T-helper 17 cell (primary cell): ENCODE measurements at places on chromosomes 3 and 15. TPM values are rescaled to one million over a fixed set of nuclear protein-coding genes. Genes with fewer than 3 reads are reported as not detected.

GRCh38 chr3:45064512-45065372, 38.6 kb downstream of the CLEC3B start:
- peaks cover 17% of the 10 kb centered on the region for H3K4me1 ChIP-seq
- peak overlapping the region; percentile 83 for H3K4me3 ChIP-seq
- H3K27ac ChIP-seq: no peak overlapping the region
- H3K27me3 ChIP-seq: peaks cover 12% of the 10 kb centered on the region

- H3K4me1 ChIP-seq: peaks cover 2% of the 10 kb centered on the region
- no peaks in the 10 kb centered on the region for H3K36me3 ChIP-seq
- no peak overlapping the region for H3K4me3 ChIP-seq
- DNase-seq: no peak
Measured at GRCh38 chr3:134824791-134825190, 29.7 kb downstream of the EPHB1 start.

DNA sequence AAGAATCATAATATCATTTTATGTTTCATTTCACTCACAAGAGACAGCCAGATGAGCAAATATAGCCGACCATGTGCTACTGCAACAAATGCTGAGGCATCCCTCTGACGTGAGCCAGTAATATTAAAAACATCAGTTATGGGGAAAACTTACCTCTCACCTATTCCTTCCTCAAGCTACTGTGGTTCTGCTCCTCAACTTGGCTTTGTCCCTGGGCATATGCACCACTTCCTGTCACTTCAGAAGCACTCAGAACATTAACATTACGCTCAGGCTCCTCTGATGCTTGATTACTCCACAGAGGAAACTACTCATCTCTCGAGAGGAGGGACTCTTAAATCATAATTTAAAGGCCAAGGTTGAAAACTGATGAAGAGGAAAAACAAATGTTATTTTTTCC, 457.0 kb upstream of the ALCAM start:
- no peak for DNase-seq
- no peak overlapping the region for H3K27ac ChIP-seq
- H3K4me1 ChIP-seq: no peaks in the 10 kb centered on the region
- H3K36me3 ChIP-seq: no peaks in the 10 kb centered on the region
- H3K4me3 ChIP-seq: no peak overlapping the region

GRCh38 chr15:57228395-57228794, 147.9 kb upstream of the CGNL1 start:
- peaks cover 9% of the 10 kb centered on the region for H3K4me1 ChIP-seq
- DNase-seq: no peak
- H3K27me3 ChIP-seq: no peaks in the 10 kb centered on the region
- H3K4me3 ChIP-seq: no peak overlapping the region
- H3K36me3 ChIP-seq: peaks cover 5% of the 10 kb centered on the region
- no peak overlapping the region for H3K27ac ChIP-seq

GRCh38 chr15:98083203-98083910, 122.9 kb downstream of the ARRDC4 start:
- H3K4me3 ChIP-seq: no peak overlapping the region
- H3K4me1 ChIP-seq: no peaks in the 10 kb centered on the region
- no peak overlapping the region for H3K27ac ChIP-seq
- no peaks in the 10 kb centered on the region for H3K27me3 ChIP-seq
- no peaks in the 10 kb centered on the region for H3K36me3 ChIP-seq

DNA sequence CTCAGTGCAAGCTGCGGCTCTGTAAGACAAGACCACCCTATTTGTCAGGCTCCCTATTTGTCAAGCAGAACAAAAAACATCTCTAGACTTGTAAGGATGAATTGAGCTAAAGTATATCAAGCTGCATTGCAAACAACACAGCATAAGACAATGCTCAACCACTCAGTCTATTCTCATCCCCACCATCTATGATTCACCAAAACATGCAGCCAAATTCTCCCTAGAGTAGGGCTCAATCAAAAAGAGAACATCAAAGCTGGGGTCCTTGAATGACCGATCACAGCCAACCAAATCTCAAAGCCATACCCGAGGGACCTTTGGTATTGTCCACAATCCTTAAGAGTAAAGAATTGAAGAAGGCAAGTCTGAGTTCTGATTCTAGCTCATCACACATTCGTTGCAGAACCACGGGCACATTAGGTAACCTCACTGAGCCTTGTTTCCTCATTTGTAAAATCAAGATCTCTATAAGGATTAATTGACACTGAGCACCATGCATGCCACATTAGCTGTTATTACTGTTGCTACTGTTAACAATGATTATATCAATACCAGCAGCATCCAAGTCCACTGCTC, 31.2 kb downstream of the RFTN1 start:
- no peak for DNase-seq
- H3K27ac ChIP-seq: peak overlapping the region; percentile 89
- H3K4me3 ChIP-seq: peak overlapping the region; percentile 72
- H3K4me1 ChIP-seq: peaks cover 33% of the 10 kb centered on the region
- H3K27me3 ChIP-seq: no peaks in the 10 kb centered on the region
- H3K36me3 ChIP-seq: peaks cover 3% of the 10 kb centered on the region

DNA sequence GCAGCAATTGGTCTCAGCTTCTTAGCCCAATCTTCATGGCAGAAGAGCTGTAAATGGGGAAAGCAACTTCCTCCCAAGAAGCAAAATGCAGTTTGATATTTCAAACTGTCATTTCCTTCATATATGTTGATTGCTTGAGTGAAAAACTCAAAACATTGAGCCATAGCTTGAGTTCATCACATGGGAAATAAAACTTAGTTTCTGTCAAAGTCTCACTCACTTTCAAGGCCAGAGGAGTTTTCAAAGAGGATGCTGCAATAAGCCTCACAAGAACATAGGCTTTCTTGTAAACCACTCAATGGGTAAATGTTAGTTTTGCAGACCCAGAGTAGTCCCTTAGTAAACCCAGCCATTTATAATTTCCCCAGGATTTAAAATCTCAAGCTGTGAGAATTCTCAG, 29.1 kb upstream of the SUCLG2 start:
- DNase-seq: no peak
- no peak overlapping the region for H3K4me3 ChIP-seq
- H3K27me3 ChIP-seq: no peaks in the 10 kb centered on the region
- no peaks in the 10 kb centered on the region for H3K36me3 ChIP-seq

- H3K4me1 ChIP-seq: peaks cover 15% of the 10 kb centered on the region
- peaks cover 17% of the 10 kb centered on the region for H3K27me3 ChIP-seq
- H3K36me3 ChIP-seq: peaks cover 3% of the 10 kb centered on the region
- H3K4me3 ChIP-seq: peak overlapping the region; percentile 9
- H3K27ac ChIP-seq: no peak overlapping the region
Measured at GRCh38 chr3:149808209-149808829, 4.7 kb upstream of the RNF13 start.

DNA sequence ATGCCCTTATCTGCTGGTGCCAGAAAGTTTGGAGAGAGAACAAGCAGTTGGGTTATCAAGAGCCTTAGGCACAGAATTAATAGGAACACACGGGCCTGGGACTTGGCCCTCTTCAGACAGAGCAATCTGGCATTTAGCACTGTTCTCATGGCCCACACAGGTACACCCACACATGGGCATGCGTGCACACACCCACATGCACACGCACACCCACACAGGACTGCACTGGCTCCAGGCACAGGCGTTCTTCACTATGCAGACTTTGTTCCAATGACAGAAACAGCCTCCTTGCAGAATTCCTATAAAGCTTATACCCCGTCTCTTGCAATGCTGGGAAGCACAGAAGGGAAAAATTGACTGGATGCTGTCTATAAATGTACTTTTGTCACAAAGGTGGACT, 36.3 kb downstream of the TMEM44 start:
- DNase-seq: no peak
- H3K4me3 ChIP-seq: no peak overlapping the region
- no peaks in the 10 kb centered on the region for H3K27me3 ChIP-seq
- H3K27ac ChIP-seq: no peak overlapping the region

DNA sequence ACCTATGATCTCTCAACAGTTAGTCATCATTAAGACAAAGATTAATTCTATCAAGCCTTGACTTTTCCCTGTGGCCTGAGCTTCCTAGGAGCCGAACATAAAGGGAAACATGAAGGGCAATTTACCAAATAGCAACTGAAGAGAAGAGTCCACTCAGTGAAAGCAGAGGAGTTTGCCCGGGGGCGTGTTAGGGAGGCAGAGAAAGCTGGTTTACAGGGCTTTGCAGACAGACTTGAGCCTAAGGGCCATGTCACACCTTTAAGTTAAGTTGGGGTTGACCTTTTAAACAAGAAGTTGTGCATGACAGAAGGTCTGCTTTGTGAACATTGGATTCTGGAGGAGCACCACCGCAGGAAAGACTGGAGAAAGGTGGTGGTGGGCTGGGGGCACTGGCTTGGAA, 701.8 kb upstream of the CFAP20DC start:
- no peak for DNase-seq
- no peak overlapping the region for H3K27ac ChIP-seq
- peaks cover 11% of the 10 kb centered on the region for H3K4me1 ChIP-seq
- peaks cover 6% of the 10 kb centered on the region for H3K27me3 ChIP-seq
- H3K4me3 ChIP-seq: no peak overlapping the region
- H3K36me3 ChIP-seq: no peaks in the 10 kb centered on the region

DNA sequence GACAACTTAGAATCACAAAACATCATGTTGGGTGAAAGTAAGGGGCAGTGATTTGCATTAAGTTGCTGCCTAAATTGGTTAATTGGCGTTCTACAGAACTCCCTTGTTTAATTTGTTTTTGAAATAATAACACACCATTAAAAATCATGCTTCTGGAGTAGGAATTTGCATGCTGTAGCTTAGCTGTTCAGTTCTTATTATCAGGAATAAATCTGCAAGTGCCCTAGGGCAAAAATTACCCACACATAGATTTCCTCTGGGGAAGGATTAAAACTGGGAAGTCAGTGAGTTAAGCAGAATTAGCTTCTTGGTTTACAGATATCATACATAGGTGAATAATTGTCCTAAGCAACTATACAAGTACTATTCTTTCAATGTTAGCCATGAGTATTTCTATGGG, 381.6 kb upstream of the NAALADL2 start:
- H3K36me3 ChIP-seq: no peaks in the 10 kb centered on the region
- no peak overlapping the region for H3K4me3 ChIP-seq
- no peak overlapping the region for H3K27ac ChIP-seq
- no peak for DNase-seq
- H3K4me1 ChIP-seq: no peaks in the 10 kb centered on the region
- H3K27me3 ChIP-seq: no peaks in the 10 kb centered on the region

DNA sequence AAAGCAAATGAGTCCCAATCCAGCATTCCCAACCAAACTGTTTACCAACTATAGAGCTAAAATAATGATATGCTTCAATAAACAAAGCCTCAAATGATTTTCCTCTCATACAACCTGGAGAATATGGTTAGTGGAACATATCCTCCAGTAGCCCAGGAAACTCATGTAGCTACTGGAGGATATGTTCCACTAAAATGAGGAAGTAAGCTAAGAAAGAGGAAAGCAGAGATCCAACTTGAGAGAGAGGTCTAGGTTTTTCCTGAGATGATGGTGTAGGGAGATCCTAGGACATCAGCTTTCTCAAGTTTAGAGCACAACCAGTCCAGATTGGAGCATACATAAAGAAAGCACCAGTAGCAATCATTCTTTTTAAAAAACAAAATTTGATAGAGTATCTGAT, 44.6 kb upstream of the SLC4A7 start:
- H3K36me3 ChIP-seq: no peaks in the 10 kb centered on the region
- no peak for DNase-seq
- peaks cover 6% of the 10 kb centered on the region for H3K4me1 ChIP-seq
- no peak overlapping the region for H3K4me3 ChIP-seq
- no peaks in the 10 kb centered on the region for H3K27me3 ChIP-seq

DNA sequence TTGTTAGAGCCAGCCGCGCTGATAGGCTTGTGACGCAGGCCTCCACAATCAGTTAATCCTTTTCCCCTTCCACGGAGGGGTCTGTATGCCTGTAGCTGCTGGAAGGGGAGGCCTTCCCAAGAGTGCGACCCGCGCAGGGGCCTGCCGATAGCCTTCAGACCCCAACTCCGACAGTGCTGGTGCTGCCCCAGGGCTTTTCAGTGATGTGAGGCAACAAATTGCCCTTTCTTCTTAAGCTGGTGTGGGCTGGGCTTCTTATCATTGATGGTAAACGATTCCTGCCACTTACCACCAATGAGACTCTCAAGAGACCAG, 143.4 kb downstream of the CHSY1 start:
- H3K36me3 ChIP-seq: no peaks in the 10 kb centered on the region
- no peak overlapping the region for H3K4me3 ChIP-seq
- no peak overlapping the region for H3K27ac ChIP-seq
- H3K4me1 ChIP-seq: peaks cover 7% of the 10 kb centered on the region

- no peak overlapping the region for H3K4me3 ChIP-seq
- peaks cover 3% of the 10 kb centered on the region for H3K4me1 ChIP-seq
- H3K27ac ChIP-seq: no peak overlapping the region
- DNase-seq: no peak
Measured at GRCh38 chr3:177443469-177443868, 246.2 kb upstream of the TBL1XR1 start.

- no peak overlapping the region for H3K4me3 ChIP-seq
- H3K4me1 ChIP-seq: peaks cover 2% of the 10 kb centered on the region
- H3K27ac ChIP-seq: no peak overlapping the region
- H3K36me3 ChIP-seq: no peaks in the 10 kb centered on the region
- peaks cover 23% of the 10 kb centered on the region for H3K27me3 ChIP-seq
Measured at GRCh38 chr15:59446232-59446957, 8.4 kb downstream of the FAM81A start.

- peaks cover 45% of the 10 kb centered on the region for H3K4me1 ChIP-seq
- H3K36me3 ChIP-seq: peaks cover 5% of the 10 kb centered on the region
- no peaks in the 10 kb centered on the region for H3K27me3 ChIP-seq
- peak overlapping the region; percentile 50 for H3K4me3 ChIP-seq
- DNase-seq: no peak
- peak overlapping the region; percentile 59 for H3K27ac ChIP-seq
Measured at GRCh38 chr3:71355862-71356261, 227.7 kb downstream of the FOXP1 start.

IMP3 gene
- 30.1 TPM for total RNA-seq

ZNF80 gene
- 0.65 TPM for total RNA-seq

IRAK2 gene
- 4.6 TPM for total RNA-seq

CDHR4 gene
- total RNA-seq: not detected

SLC6A20 gene
- total RNA-seq: 0.23 TPM

SLC7A14 gene
- not detected for total RNA-seq

EPHA3 gene
- not detected for total RNA-seq

ACTC1 gene
- total RNA-seq: not detected

PEX5L gene
- not detected for total RNA-seq
